Esophagus squamous epithelium (tissue), 5 donors: ENCODE measurements at places on chromosomes 1 and 21.

DNA sequence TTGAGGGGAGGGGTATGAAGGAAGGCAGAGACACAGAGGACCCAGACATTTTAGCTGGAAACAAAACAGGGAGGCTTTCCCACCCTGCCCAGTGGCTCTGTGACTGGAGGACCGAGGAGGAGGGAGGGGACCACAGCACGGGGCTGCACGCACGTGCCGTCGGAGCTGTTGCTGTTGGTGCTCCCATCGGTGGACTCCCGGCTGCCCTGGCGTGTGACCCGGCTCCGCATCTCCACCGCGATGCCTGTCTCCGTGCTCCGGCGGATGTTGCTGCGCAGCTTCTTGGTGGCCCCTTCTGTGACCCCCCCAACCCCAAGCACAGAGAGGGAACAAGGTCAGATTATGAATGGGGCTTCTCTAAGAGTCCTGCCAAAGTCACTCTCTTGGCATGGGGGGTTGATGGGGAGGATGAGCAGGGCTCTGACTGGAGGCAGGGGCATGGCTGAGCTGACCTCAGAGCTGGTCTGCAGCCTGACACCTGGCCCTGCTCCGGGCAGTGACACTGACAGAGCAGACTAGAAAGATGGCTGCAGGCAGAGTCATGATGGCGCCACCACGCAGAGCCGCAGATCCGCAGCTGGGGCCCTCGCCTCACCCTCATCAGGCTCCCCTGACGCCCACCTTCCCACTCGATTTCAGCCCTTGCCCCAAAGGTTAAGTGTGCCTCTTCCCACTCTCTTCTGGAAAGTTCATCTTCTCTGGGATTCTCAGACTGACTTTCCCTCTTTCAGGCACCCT is 29.6 kb downstream of the RIMS3 start:
- no peak for DNase-seq
- H3K4me3 ChIP-seq = no peak overlapping the region
- H3K27ac ChIP-seq = no peak overlapping the region

DNA sequence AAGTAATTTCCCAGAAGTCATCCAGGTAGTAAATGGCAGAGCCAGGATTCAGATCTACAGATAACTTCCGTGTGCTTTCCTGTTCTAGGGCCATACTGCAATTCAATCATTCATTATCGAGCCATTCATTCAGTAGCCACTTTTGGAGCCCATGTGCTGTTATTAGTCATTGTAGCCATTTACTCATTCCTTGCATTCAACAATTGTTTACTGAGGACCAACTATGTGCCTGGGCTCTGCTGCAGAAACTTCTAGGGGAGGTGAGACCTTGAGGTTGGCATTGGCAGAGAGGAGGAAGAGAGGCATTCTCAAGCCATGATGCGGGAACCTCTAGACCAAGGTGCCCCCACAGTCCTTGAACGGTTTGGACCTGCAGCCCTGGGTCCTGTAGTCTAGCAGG is 27.9 kb downstream of the EPHB2 start:
- H3K4me3 ChIP-seq = no peak overlapping the region
- H3K27ac ChIP-seq = no peak overlapping the region
- DNase-seq = no peak

DNA sequence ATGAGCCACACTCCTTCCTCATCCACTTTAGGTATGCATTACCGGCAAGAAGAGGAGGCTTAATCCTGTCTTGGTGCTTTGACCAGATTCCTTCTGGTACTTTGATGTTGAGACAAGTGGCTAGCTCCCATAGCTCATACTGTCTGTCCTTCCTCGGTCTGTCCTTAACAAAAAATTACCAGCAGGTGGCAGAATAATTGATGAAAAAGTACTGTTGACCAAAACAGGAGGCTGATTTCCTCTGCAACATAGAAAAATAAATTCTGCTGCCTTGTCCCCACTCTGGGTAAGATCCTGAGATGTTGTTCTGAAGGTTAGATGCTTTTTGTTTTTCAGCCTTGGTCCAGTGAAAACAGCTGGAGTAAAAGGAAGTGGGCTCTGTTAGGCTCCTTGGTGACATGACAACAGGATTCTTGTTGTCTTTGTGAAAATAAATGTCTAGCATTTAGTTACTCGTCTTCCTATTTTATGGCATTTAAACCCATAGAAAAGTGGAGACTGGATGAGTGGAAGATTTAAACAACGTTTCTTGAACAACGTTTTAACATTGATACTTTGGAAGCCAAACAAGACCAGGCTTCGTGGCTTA is 11.2 kb upstream of the HJV start:
- no peak overlapping the region for H3K27ac ChIP-seq
- H3K4me3 ChIP-seq = no peak overlapping the region
- H3K36me3 ChIP-seq = no peaks in the 10 kb centered on the region
- no peak for DNase-seq

DNA sequence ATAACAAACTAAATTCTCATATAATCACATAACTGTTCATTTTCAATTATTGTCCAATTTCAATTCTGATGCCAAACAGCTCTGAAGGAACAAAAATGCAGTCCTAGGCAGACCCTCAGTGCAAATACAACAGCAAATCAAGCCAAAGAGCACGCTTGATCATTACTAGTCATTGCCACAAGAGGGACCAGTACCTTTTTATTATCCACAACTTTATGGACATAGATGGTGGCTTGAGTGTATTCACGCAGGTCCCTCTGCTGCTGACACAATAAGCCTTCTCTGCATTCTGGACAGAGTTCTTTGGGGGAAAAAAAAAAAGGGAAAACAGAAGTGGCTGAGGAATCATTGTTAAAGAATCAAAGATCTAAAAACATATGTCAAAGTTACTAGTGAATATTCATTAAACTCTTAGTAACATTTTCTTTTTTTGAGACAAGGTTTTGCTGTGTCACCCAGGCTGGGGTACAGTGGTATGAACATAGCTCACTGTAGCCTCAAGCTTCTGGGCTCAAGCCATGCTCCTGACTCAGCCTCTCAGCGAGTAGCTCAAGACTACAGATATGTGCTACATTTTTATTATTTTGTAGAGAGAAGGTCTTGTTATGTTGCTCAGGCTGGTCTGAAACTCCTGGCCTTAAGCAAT is 34.3 kb upstream of the RAP1GAP start:
- H3K4me1 ChIP-seq = peaks cover 4% of the 10 kb centered on the region
- no peaks in the 10 kb centered on the region for H3K27me3 ChIP-seq
- no peak overlapping the region for H3K27ac ChIP-seq
- DNase-seq = no peak
- H3K4me3 ChIP-seq = no peak overlapping the region
- H3K36me3 ChIP-seq = peaks cover 8% of the 10 kb centered on the region

- H3K4me3 ChIP-seq = no peak overlapping the region
- H3K36me3 ChIP-seq = no peaks in the 10 kb centered on the region
- H3K27me3 ChIP-seq = no peaks in the 10 kb centered on the region
Observed at GRCh38 chr1:212062832-212063438, 27.4 kb downstream of the DTL start.

- H3K4me3 ChIP-seq = no peak overlapping the region
- H3K36me3 ChIP-seq = no peaks in the 10 kb centered on the region
- no peaks in the 10 kb centered on the region for H3K4me1 ChIP-seq
- H3K27me3 ChIP-seq = no peaks in the 10 kb centered on the region
Observed at GRCh38 chr1:213914392-213914791, 73.4 kb upstream of the PROX1 start.

DNA sequence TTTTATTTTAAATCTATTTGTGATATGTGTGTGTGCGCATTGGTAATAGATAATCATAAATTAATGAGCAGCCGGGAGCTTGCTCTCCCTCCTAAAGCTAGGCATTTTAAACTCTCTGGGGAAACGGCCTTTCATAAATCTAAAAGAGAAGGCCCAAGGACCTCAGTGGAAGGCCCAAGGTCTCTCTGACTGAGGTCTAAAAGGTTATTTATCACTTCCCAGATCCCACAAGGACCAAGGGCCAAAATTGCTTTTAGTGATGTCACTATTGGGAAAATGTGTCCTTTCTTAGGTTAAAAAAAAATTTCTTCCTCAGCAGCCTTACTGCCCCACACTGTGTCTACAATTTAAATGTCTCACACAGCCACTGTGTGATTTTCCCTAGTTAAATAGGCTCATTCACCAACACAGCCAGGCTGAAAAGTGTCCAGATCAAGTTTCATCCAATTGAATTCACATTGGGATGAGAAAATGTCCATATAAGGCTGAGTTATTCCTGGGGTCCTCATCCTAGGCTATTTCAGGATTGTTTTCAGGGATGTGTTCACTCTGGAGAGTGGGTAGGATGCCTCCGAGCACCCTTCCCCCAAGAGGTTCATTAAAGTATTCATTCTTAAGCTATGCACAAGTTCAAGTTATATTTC is 46.1 kb downstream of the SLC44A3 start:
- peak overlapping the region; percentile 84 for H3K27ac ChIP-seq
- H3K4me3 ChIP-seq = no peak overlapping the region
- H3K4me1 ChIP-seq = peaks cover 37% of the 10 kb centered on the region
- H3K27me3 ChIP-seq = no peaks in the 10 kb centered on the region
- DNase-seq = no peak

DNA sequence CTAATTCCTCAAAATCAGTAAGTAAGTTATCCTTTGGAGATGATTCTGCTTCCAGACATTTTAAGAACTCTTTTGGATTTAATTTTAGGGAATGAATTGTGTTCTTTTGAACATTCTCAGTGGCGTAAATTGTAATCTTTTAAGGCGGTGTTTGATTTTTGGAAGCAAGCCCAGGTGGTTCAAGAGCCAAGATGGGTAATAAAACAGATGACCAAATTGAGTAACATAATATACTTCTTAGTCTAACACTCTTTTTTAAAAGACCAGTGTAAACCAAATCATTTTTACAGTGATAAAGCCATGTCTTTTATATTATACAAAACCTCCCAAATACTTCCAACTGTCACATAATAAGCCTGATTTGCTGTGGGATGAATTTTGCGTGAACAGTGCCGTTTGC is 133.8 kb downstream of the LRRC40 start:
- no peaks in the 10 kb centered on the region for H3K36me3 ChIP-seq
- no peak overlapping the region for H3K27ac ChIP-seq
- no peaks in the 10 kb centered on the region for H3K27me3 ChIP-seq

DNA sequence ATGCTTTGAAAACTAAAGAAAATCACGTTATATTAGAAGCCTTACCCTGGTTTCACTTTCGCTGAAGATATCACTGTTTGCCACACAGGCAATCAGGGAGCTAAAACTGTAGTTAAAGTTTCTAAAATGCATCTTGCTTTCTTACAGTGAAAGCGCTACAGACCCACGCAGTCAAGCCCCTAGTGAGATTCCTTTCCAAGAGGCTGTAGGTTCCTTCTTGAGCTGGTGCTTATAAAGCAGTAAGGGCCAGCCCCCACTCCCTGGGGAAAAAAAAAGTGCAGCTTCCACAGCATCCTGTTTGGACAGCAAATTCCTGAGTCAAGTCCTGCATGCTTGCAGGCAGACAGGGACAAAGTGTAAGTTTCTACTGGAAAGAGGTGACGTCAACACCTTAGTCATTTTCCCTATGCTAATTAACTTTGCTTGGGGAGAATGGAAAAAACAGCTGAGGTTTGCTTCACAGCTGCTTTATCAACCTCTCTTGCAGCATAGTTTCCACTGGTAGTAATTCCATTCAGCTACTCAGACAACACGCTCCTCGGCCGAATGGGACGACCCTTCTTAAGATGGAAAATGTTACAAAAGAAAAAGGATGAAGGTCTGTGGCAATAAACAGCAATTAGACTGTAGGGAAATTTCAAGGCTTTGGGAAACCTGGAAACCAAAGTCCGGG is 14.7 kb upstream of the KCNE1 start:
- no peaks in the 10 kb centered on the region for H3K27me3 ChIP-seq
- no peaks in the 10 kb centered on the region for H3K36me3 ChIP-seq
- DNase-seq = no peak
- peak overlapping the region; percentile 89 for H3K27ac ChIP-seq
- peak overlapping the region; percentile 32 for H3K4me3 ChIP-seq

- no peak overlapping the region for H3K4me3 ChIP-seq
- H3K27ac ChIP-seq = no peak overlapping the region
- peaks cover 36% of the 10 kb centered on the region for H3K4me1 ChIP-seq
- no peaks in the 10 kb centered on the region for H3K36me3 ChIP-seq
- no peak for DNase-seq
- H3K27me3 ChIP-seq = no peaks in the 10 kb centered on the region
Observed at GRCh38 chr1:210302501-210302900, 26.2 kb upstream of the HHAT start.

DNA sequence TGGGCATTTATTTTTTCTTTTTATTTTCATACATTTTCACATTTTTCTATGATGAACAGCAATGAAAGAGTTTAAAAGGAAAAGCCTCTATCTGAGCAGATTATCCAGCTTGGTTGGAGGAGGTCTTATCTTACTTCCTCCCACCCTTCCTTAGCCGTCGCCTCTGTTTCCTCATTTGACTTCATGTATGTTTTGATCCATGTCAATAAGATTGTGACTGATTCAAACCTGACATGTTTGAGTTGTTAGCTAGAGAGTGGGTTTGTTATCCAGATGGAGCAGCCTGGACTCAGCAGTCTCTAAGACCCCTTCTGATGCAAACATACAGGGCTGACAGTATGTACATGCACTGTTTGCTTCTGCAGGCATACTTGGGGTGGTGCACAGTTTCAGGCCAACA is 31.2 kb downstream of the MACO1 start:
- H3K36me3 ChIP-seq = no peaks in the 10 kb centered on the region
- H3K27me3 ChIP-seq = no peaks in the 10 kb centered on the region
- DNase-seq = no peak
- H3K27ac ChIP-seq = no peak overlapping the region
- peaks cover 24% of the 10 kb centered on the region for H3K4me1 ChIP-seq

GRCh38 chr1:111599781-111600693 is 19.6 kb upstream of the RAP1A start:
- peaks cover 14% of the 10 kb centered on the region for H3K4me1 ChIP-seq
- peak overlapping the region; percentile 45 for H3K27ac ChIP-seq
- no peaks in the 10 kb centered on the region for H3K36me3 ChIP-seq
- no peak overlapping the region for H3K4me3 ChIP-seq
- DNase-seq = no peak
- no peaks in the 10 kb centered on the region for H3K27me3 ChIP-seq

GRCh38 chr1:31828926-31829690 is 13.3 kb upstream of the SPOCD1 start:
- no peak for DNase-seq
- H3K36me3 ChIP-seq = no peaks in the 10 kb centered on the region
- H3K4me3 ChIP-seq = no peak overlapping the region
- no peaks in the 10 kb centered on the region for H3K27me3 ChIP-seq
- no peaks in the 10 kb centered on the region for H3K4me1 ChIP-seq

DNA sequence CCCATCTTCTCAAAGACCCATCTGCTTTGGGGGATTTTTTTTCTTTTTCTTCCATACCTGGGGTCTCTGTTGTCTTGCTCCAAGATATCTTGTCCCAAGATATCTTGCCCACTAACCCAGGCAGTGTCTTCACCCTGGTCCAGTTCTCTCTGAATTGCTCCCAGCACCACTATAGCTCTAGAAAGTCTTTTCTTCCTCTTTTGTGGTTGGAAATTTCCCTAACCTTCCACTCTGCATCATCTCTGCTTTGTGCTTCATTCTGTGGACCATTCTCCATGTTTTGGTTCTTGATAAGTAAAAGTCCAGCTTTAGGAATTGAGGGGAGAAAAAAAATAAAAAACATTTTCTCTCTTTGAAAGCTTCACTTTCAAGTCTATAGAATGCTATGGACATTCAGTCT is 20.9 kb downstream of the STYXL2 start:
- no peak overlapping the region for H3K4me3 ChIP-seq
- no peaks in the 10 kb centered on the region for H3K36me3 ChIP-seq
- no peak for DNase-seq
- no peaks in the 10 kb centered on the region for H3K27me3 ChIP-seq
- no peak overlapping the region for H3K27ac ChIP-seq

- DNase-seq = no peak
- no peak overlapping the region for H3K27ac ChIP-seq
- H3K36me3 ChIP-seq = no peaks in the 10 kb centered on the region
- no peaks in the 10 kb centered on the region for H3K27me3 ChIP-seq
Observed at GRCh38 chr1:41319807-41320711, 41.2 kb upstream of the FOXO6 start.
